ENCODE measurements at places on chromosomes 11 and 22. TPM values are rescaled to one million over a fixed set of nuclear protein-coding genes. Genes with fewer than 3 reads are reported as not detected.

- DNase-seq, result no peak
Measured at GRCh38 chr11:65872586-65873317, at the start of gene EFEMP2. TSS of gene EFEMP2 (minus strand) at chr11:65872800. CDS start at chr11:65872354, 446 bp downstream.

DNA sequence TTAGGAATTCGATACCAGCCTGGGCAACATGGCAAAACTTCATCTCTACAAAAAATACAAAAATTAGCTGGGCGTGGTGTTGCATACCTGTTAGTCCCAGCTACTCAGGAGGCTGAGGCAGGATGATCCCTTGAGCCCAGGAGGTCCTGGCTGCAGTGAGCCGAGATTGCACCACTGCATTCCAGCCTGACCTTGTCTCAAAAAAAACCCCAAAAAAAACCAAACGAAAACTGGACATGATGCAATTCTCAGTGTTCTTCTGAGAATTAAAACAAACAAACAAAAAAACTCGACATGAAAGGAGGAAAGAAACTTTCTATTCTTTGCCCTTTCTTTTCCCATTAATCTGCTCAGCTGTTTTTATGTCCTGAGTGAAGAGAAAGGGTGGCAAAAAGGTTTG lies 7.4 kb downstream of the MED17 start:
- DNase-seq, result no peak

GRCh38 chr22:49398115-49398514 lies 429.6 kb downstream of the BRD1 start:
- DNase-seq, result no peak

DNA sequence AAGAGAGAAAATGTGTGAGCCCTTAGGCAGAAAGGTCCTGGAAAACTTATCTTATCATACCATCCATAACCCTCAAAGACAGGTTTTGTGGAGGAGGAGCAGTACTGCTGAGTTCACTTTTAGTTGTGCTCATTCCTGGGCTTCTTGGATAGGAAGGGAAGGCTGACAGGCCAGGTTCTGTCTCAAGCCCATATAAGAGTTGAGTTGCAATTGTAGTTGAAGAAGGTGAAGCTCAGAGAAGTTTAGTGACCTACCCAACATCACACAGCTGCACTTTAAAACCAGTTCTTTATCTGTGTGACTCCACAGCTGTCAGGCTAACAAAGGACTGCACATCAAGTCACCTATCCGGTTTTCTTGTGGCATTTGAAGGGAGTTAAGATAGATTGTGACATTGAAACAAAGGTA lies 13.0 kb downstream of the TEAD1 start:
- no peak for DNase-seq

GRCh38 chr11:120773501-120774031 lies 250.3 kb upstream of the TBCEL start:
- no peak for DNase-seq

DNA sequence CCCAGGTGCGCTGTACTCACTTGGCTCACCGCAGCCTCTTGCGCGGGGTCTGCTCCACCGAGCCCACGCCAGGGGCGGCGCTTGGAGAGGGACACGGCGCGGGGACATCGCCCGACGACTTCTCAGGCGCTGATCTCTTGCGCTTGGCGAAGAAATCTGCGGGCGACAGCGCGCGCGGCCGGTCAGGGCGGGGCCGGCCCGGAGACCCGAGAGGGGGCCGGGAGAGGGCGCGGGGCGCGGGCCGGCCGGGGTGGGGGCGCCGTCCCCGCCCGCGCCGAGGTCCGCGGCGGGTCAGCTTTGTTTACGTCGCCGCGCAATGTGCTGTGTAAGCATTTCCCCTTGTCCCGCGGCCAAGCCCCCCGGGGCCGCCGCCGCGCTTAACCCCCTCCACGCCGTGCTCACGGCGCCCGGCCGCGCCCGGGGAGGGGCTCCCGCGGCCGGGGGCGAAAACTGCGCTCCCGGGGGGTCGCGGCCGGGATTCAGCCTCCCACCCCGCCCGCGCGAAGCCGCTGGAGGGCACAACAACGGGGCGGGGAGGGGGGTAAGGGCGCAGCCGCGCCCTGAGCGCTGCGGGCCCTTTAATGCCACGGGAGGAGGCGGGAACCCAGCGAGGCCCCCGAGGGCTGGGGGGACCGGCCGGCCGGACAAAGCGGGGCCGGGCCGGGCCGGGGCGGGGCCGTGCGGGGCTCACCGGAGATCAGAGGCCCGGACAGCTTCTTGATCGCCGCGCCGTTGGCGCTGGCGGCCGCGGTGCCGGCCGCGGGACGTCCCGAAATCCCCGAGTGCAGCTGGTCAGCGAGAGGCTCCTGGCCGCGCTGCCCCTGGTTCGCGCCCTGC lies 1.4 kb downstream of the CDKN1C start:
- DNase-seq, result peak; percentile 64

The MGAT3 gene
- 5.1 TPM for total RNA-seq

The OR5B21 gene
- total RNA-seq, result not detected

The IL17RA gene
- total RNA-seq, result 21.5 TPM
